ENCODE measurements at places on chromosomes 12 and 14.

DNA sequence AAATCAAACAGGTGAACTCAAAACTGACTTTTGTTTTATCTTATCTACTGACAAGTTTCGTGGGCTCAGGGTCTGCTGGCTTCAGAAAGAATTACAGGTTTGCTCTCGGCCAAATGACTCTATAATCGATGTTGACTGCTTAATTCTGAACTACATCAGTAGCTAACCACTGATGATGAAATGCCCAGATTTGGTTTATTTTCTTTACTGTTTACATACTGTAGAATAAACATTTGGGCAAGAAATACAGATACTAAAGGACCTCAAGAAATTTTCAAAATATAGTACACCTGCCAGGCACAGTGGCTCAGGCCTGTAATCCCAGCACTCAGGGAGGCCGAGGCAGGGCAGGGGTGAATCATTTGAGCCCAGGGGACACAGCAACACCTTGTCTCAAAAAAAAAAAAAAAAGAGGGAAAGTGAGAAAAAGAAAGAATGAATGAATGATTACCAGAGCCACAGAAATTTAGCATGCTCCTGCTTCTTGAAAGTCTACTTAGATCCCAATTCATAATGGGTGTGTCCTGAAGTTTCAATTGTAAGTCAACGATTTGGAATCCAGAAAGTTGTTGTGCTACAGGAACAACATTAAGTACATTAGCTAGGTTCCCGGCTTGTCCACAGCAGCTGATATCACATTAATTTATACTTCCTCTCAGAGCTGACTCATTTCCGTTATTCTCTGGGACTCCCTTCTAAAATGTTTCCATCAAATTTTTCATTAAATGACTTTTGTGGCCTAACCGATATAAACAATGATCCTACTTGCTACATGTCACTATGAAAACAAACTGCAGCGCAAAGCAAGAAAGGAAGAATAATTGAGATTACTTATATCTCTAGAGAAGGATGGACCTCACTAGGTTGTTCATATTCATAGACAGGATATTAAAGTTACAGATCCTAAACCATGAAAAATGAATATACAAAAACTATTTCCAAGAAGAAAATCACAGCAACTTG, 134.3 kb downstream of the MED13L start:
- DNase-seq, result no peak

DNA sequence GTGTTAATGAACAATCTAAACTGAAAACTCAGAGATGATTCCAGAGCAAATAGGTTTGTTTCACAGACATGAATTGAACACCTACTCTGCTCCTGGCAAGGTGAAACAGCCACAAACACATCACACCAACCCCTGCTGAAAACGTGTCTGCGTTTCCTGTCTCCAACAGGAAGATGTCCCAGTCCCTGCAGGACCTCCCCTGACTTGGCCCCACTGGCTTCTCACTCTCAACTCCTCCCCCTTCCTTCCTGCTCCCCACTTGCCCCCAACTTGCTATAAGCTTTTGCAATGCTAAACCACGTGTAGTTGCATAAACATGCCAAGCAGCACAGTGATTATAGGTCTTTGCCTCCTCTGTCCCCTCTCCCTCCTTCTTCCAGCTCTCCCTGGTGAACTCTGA, 567.6 kb downstream of the BCL11B start:
- no peak for DNase-seq

GRCh38 chr12:132040906-132041606, 91.3 kb downstream of the EP400 start:
- no peak for DNase-seq

GRCh38 chr14:64394423-64394822, 6.3 kb downstream of the MTHFD1 start:
- DNase-seq, result no peak

DNA sequence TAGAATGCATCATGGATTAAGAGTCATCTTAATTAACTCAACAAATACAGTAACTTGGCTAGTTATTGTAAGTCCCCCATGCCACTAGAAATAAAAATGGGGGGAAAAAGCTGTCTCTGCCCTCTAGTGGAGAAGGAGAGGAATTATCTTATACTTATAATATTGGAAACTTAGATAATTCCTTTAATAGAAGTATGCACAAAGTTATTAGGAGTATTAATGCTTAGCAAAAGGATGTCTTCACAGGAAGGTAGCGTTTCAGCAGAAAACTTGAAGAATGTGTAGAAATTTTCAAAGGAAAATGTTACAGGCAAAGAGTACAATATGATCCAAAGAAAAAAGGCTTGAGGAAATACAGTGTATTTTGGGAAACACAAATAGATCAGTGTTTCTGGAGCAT, 19.8 kb downstream of the OR5AU1 start:
- DNase-seq, result no peak

- DNase-seq, result peak; percentile 52
Measured at GRCh38 chr12:102957339-102958050, at the start of gene ASCL1. ASCL1 (plus strand) TSS chr12:102957674; CDS start chr12:102958245, 571 bp downstream.

- no peak for DNase-seq
Measured at GRCh38 chr12:31600750-31601149, 9.8 kb upstream of the DENND5B start.

GRCh38 chr12:39230086-39230485, 212.8 kb downstream of the KIF21A start:
- DNase-seq, result no peak

GRCh38 chr14:33347796-33348195, 409.1 kb downstream of the NPAS3 start:
- DNase-seq, result no peak

GRCh38 chr14:55547650-55548315, 32.2 kb upstream of the KTN1 start:
- no peak for DNase-seq

DNA sequence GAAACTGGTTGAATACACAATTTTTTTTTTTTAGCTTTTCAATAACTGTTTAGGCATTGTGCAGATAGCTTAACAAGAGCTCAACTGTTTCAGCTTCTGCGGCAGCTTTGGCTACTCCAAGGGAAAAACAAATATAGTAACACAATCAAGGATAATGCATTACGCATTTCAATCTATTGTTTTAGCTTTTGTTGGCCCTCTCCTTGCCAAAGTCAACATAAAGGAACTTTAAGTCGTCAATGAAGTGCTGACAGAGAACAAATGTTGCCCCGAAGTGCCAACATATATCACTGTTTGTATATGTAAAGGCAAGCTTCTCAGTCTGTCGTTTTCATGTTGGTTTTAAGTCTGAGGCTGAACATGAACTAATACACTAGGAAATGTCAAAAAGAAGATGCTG, 1087.4 kb upstream of the FLRT2 start:
- DNase-seq, result no peak

GRCh38 chr12:113804961-113805600, 161.0 kb downstream of the RBM19 start:
- DNase-seq, result no peak

- DNase-seq, result peak; percentile 69
Measured at GRCh38 chr14:92651106-92651757, 97.2 kb downstream of the LGMN start.

DNA sequence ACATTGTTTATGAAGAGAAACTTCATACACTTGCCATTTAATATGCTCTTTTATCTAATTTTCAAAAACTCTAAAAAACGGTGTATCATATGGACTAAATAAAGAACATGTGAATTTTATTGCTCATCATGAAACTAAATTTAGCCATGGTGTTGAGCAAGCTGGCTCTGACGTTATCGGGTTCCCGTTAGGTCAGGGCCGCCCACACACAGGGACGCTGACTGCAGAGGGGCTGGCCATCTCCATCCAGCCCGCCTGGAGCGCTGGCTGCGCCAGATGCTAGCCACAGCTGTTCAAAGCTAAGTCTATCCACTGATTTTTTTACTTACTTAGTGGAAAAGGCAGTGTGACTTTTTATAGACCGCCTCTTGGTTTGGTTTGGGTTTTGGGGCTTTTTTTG, 36.5 kb upstream of the DYNC1H1 start:
- no peak for DNase-seq

GRCh38 chr12:59403259-59403932, 192.4 kb upstream of the SLC16A7 start:
- DNase-seq, result peak; percentile 20

- DNase-seq, result no peak
Measured at GRCh38 chr12:65596514-65597091, 227.7 kb upstream of the HMGA2 start.

GRCh38 chr14:87139299-87139698, 853.7 kb downstream of the GALC start:
- no peak for DNase-seq

DNA sequence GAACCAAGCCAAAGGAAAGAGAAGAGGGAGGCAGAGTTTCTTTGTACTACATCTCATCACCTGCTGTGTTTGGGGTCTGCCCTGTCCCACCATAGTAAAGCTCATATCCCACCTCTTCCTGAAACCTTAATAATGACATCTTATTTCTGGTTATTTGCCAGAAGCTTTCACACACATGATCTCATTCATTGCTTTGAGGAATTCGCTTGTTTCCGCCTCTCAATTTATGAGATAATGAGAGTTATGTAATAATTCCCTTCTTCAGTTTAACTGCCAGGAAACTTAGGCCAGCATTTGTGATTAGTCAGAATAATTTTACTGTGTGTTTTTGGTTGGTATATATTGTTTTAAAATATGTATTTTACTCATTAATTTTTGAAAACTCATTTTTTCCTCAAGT, 205.2 kb downstream of the CACNA1C start:
- no peak for DNase-seq

DNA sequence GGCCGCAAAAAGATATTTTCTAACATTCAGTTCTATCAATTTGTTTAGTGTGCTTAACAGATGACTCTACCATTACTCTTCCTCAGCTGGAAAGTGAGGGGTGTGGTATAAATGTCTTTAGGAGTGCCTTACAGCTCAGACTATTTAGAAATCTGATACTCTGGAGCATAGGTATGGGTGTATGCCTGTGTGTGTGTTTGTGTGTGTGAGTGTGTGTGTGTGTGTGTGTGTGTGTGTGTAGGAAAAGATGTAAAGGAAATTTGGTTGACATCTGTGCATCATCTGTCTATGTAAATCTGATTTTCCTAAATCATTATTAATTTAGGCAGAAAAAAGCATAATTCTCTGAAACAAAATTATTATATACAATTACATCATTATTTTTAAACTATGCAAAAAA, 16.0 kb downstream of the RNASE3 start:
- no peak for DNase-seq

DNA sequence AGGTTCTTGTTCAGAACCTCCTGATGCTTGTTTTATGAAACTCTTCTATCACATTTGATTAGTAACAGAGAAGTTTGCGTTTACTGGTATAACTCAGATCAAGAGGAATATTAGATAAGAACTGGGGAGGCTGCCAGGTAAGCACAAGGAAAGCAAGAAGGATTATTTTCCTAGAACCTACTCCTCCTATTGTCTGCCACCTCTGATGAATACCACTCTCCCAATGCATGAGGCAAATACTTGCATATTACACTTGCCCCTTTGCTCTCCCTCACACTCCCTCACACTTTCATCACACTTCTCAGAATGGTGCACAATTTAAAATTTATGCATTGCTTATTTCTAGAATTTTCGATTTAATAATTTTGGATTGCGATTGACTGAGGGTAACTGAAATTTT, 43.6 kb downstream of the LIN7A start:
- DNase-seq, result no peak

- DNase-seq, result no peak
Measured at GRCh38 chr14:36529062-36529461, 9.0 kb upstream of the NKX2-1 start.

- no peak for DNase-seq
Measured at GRCh38 chr12:51171884-51172514, 936 bp downstream of the TFCP2 start.

Measured in memory B cell (primary cell).